CD14-positive monocyte (primary cell): ENCODE measurements at places on chromosomes 3 and 15. TPM values are rescaled to one million over a fixed set of nuclear protein-coding genes. Genes with fewer than 3 reads are reported as not detected.

The IL17RB gene
- not detected in 2 replicates for polyA plus RNA-seq

The PRSS50 gene
- not detected in 2 replicates for polyA plus RNA-seq

The ALPK3 gene
- polyA plus RNA-seq: not detected

DNA sequence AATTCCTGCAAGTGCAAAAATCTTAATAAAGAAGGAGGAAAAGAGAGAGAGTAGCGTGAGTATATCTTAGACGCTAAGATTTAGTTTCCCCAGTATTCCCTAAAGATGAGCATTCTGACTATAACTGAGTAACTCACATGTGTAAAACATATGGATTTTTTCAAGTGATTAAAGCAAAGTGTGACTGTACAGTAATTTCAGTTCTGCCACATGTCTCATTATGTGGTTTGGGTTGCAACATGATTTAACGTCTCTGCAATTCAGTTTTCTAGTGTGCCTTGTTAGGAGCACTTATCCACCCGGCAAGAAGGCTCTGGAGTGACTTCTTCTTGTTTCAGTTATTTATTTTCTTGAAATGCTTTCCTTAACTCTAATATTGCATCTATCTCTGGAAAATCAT lies 514.1 kb downstream of the ROBO1 start:
- no peak overlapping the region for H3K27ac ChIP-seq
- no peaks in the 10 kb centered on the region for H3K4me1 ChIP-seq
- no peaks in the 10 kb centered on the region for H3K27me3 ChIP-seq
- H3K4me3 ChIP-seq: no peak overlapping the region
- no peak for DNase-seq

GRCh38 chr3:108477511-108478147 lies 32.8 kb downstream of the MYH15 start:
- H3K4me1 ChIP-seq: no peaks in the 10 kb centered on the region
- no peaks in the 10 kb centered on the region for H3K27me3 ChIP-seq
- H3K4me3 ChIP-seq: no peak overlapping the region
- no peaks in the 10 kb centered on the region for H3K36me3 ChIP-seq

- H3K4me3 ChIP-seq: no peak overlapping the region
- no peaks in the 10 kb centered on the region for H3K27me3 ChIP-seq
- H3K4me1 ChIP-seq: no peaks in the 10 kb centered on the region
- no peaks in the 10 kb centered on the region for H3K36me3 ChIP-seq
- H3K27ac ChIP-seq: no peak overlapping the region
- DNase-seq: no peak
Measured at GRCh38 chr15:36271048-36271447, 308.4 kb upstream of the CDIN1 start.

GRCh38 chr15:93617443-93617842 lies 528.4 kb upstream of the RGMA start:
- no peak overlapping the region for H3K4me3 ChIP-seq
- no peaks in the 10 kb centered on the region for H3K36me3 ChIP-seq
- H3K27me3 ChIP-seq: no peaks in the 10 kb centered on the region
- DNase-seq: no peak
- H3K27ac ChIP-seq: no peak overlapping the region
